ENCODE measurements at places on chromosomes 5 and 9. TPM values are rescaled to one million over a fixed set of nuclear protein-coding genes. Genes with fewer than 3 reads are reported as not detected.

Gene NAIP
- total RNA-seq = 11.2 TPM

Gene SELENOP
- total RNA-seq = not detected

Gene ARID3C
- total RNA-seq = not detected

Gene JAKMIP2
- total RNA-seq = 3.1 TPM

Gene BTNL8
- not detected for total RNA-seq

Gene TMEM174
- total RNA-seq = not detected

DNA sequence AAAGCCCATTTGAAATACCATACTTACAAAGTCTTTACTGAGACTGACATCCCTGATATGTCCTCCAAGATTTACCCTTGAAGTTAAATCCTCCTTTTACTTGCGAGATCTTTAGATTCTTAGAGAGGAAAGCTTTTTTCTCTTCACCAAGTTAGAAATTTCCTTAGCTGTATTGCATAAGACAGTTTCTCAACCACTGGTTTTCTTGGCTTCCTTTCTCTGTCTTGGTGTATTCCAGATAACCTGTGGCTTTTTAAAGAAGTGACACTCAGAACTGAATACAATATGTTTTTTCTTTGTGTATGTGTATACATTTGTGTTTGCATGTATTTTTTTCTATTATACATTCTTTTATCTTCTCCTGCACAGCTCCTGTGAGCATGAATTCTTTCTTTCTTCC, 65.0 kb downstream of the SNCAIP start:
- H3K27ac ChIP-seq = no peak overlapping the region
- H3K4me3 ChIP-seq = no peak overlapping the region
- no peak for DNase-seq
- H3K27me3 ChIP-seq = no peaks in the 10 kb centered on the region
- no peaks in the 10 kb centered on the region for H3K4me1 ChIP-seq

GRCh38 chr9:108525186-108525585, 330.6 kb downstream of the ACTL7B start:
- DNase-seq = no peak
- peaks cover 2% of the 10 kb centered on the region for H3K27me3 ChIP-seq
- no peak overlapping the region for H3K4me3 ChIP-seq
- no peaks in the 10 kb centered on the region for H3K4me1 ChIP-seq
- no peak overlapping the region for H3K27ac ChIP-seq

DNA sequence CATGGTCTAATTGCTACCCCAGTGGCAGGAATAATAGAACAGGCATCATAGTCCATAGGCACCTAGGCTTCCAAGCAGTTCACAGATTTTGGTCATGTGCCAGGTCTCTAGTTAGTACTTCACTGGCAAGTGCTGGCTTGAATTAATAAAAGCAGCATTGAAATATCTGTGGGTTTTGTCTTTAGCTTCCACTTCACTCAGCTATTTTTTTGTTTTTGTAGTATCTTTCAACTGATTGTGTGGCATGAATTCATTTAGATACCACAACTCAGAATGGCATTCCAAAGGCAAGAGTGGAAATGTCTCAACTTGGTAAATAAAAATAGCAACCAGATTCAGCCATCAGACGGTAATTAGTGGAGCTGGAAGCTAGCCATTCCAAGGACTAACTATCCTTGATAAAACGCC, 27.9 kb upstream of the ITGA2 start:
- no peaks in the 10 kb centered on the region for H3K36me3 ChIP-seq
- no peak overlapping the region for H3K27ac ChIP-seq
- H3K4me1 ChIP-seq = no peaks in the 10 kb centered on the region
- no peak overlapping the region for H3K4me3 ChIP-seq
- no peak for DNase-seq
- peaks cover 2% of the 10 kb centered on the region for H3K27me3 ChIP-seq

GRCh38 chr5:139088024-139088423, 110.1 kb downstream of the SIL1 start:
- peaks cover 17% of the 10 kb centered on the region for H3K4me1 ChIP-seq
- H3K27ac ChIP-seq = no peak overlapping the region
- no peak for DNase-seq

DNA sequence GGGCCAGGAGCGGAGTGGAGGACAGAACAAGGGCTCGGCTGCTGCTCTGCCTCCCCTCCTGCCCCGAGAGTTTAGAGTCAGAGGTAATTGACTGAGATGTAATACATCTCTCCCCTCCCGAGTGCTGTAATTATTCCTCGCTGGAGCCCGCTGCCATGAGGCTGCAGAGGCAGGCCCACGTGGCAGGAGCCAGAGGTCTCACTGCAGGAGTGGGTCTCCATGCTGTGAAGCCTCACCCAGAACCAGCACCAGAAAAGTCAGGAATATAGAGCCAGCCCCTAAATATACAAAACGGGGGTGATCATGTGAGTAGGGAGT, 2.5 kb downstream of the FAM163B start:
- no peak overlapping the region for H3K4me3 ChIP-seq
- no peaks in the 10 kb centered on the region for H3K36me3 ChIP-seq
- H3K4me1 ChIP-seq = peaks cover 9% of the 10 kb centered on the region
- H3K27ac ChIP-seq = no peak overlapping the region

GRCh38 chr5:176943816-176944215, 44.7 kb upstream of the HK3 start:
- no peak for DNase-seq
- H3K36me3 ChIP-seq = peaks cover 84% of the 10 kb centered on the region
- no peak overlapping the region for H3K4me3 ChIP-seq
- no peak overlapping the region for H3K27ac ChIP-seq
- H3K4me1 ChIP-seq = no peaks in the 10 kb centered on the region
- no peaks in the 10 kb centered on the region for H3K27me3 ChIP-seq

GRCh38 chr5:14588758-14589543, 7.4 kb downstream of the OTULINL start:
- H3K4me3 ChIP-seq = no peak overlapping the region
- no peak for DNase-seq
- no peak overlapping the region for H3K27ac ChIP-seq
- peaks cover 8% of the 10 kb centered on the region for H3K27me3 ChIP-seq
- no peaks in the 10 kb centered on the region for H3K36me3 ChIP-seq

DNA sequence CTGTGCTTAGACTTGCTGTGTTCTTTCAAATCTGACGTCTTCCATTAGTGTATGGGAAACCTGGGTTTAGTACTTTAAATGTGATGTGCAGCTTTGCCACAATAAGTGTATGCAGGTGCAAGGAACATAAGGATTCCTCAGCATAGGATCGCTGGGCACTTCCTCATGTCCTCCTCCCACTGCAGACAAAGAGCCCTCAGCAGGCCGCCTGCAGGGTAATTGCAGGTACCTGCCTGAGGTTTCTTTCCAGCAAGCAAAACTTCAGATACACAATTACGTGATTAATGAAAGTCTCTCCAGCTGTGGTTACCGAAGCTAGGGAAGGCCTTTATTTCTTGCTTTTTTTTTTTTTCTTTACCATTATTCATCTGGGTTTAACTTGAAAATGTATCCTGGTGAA, 233.1 kb downstream of the RFK start:
- H3K36me3 ChIP-seq = no peaks in the 10 kb centered on the region
- no peaks in the 10 kb centered on the region for H3K27me3 ChIP-seq
- no peaks in the 10 kb centered on the region for H3K4me1 ChIP-seq

- H3K27me3 ChIP-seq = no peaks in the 10 kb centered on the region
- peaks cover 11% of the 10 kb centered on the region for H3K36me3 ChIP-seq
- H3K4me1 ChIP-seq = peaks cover 72% of the 10 kb centered on the region
- H3K4me3 ChIP-seq = no peak overlapping the region
- H3K27ac ChIP-seq = peak overlapping the region; percentile 36
Measured at GRCh38 chr5:96924016-96924443, 11.8 kb upstream of the LNPEP start.

GRCh38 chr9:37464426-37465248, 613 bp downstream of the ZBTB5 start:
- DNase-seq = peak; percentile 83
- peak overlapping the region; percentile 98 for H3K4me3 ChIP-seq
- peak overlapping the region; percentile 98 for H3K27ac ChIP-seq
- H3K4me1 ChIP-seq = peaks cover 36% of the 10 kb centered on the region
- peaks cover 28% of the 10 kb centered on the region for H3K36me3 ChIP-seq
- no peaks in the 10 kb centered on the region for H3K27me3 ChIP-seq
